Caudate nucleus (tissue), 63 donors: ENCODE measurements at places on chromosomes 16 and 17.

GRCh38 chr17:67576471-67577115, 141.1 kb upstream of the NOL11 start:
- no peak for DNase-seq

- no peak for DNase-seq
Measured at GRCh38 chr17:1742371-1743087, at the start of gene SERPINF2. Gene SERPINF2, plus strand, starts transcription at chr17:1742871. Its CDS starts 2,125 bp downstream, at chr17:1744996.

- DNase-seq, result no peak
Measured at GRCh38 chr17:83162035-83162745, 82.8 kb downstream of the METRNL start.

DNA sequence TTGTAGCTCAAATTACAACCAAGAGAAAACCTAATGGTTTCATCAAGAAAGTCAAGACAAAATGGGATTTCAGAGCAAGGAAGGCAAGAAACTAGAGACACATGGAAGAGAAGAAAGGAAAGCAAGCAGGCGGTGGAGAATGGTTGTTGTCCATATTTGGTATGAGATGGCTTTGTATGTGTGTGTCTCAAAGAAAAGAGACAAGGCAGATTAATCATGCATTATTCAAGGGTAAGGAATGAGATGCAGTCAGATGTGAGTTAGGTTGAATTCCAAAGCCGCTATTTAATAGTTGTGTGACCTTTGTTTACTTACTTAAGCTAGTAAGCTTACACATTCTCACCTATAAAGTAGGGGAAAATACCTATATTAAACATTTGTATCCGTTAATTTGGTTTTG, 1029.6 kb downstream of the CDH11 start:
- DNase-seq, result no peak

GRCh38 chr16:70162041-70162451, 11.5 kb upstream of the CLEC18C start:
- DNase-seq, result peak; percentile 65

- DNase-seq, result no peak
Measured at GRCh38 chr17:29933379-29933778, 3.4 kb upstream of the SSH2 start.

DNA sequence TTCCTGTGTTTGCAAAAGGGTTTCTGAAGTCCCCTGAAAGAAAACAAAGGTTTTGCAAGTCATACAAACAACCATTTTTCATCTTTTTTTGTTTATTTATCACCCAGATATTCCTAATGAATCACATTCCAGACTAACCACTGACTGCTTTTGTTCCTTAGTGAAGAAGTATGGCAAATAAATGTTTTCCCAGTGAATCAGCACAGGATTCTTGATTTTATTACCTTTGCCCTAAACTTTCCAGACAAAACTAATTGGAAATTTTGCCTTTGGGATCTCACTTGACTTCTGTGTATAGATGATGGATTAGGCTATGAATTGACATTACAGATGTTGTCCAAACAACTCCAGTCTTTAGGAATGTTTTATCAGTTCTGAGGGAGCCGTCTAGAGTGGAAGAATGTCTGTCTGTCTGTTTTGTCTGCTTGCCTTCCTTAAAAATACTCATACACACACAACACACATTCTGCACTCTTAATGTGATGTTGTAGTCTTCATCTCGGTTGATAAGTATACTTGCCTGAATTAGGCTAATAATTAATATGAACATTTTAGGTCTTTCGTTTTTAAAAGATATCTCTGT, 48.9 kb downstream of the VMP1 start:
- DNase-seq, result no peak

DNA sequence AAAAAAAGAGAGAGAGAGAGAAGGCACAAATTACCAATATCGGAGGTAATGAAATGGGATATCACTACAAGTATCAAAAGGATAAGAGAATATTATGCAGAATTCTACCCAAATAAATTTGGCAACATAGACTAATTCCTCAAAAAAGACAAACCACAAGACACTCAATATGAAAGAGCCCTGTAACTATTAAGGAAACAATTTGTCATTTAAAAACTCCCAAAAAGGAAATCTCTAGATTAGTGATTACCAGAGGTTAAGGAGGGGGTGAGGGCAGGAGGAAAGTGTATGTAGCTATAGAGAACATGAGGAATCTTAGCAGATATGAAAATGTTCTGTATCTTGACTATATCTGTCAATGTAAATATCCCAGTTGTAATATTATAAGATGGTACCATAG, 54.0 kb downstream of the CFDP1 start:
- no peak for DNase-seq

- DNase-seq, result no peak
Measured at GRCh38 chr16:963913-964312, 6.9 kb downstream of the LMF1 start.

DNA sequence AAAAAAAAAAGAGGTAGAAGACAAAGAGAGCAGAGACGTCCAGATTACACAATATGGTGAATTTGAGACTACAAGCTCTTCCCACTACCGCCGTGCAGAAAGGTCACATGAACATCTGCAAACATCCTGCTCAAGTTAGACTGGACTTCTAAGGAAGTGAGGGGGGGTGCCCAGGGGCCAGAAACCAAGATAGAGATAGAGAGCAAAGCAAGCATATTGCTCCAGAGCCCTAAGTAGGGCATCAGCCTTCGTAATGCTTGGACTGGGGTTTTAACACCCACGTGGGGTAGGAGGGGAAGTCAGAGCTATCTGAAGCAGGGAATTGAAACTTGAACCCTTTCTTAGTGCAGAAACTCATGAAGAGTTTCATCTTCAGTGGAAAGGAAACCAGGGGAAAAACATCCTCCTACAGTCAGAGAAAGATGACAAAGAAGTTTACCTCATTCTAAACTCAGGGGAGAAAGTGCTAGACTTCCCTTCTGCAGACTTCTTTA, 8.7 kb downstream of the CLEC19A start:
- no peak for DNase-seq

DNA sequence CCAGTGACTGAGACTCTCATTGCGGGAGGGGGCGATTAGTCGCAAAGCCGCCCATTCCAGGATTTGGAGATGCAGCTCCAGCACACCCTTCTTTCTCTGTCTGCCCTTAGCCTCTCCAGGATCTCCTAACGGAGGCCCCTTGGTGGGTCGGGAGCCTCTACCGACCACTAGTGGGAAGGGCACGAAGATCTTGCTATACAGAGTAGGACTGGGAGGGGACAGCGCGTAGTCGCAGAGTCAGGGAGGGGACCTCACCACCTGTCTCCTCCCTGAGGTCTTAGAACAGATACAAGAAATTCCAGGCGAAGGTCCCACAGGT, 588 bp upstream of the SMTNL2 start:
- DNase-seq, result no peak

DNA sequence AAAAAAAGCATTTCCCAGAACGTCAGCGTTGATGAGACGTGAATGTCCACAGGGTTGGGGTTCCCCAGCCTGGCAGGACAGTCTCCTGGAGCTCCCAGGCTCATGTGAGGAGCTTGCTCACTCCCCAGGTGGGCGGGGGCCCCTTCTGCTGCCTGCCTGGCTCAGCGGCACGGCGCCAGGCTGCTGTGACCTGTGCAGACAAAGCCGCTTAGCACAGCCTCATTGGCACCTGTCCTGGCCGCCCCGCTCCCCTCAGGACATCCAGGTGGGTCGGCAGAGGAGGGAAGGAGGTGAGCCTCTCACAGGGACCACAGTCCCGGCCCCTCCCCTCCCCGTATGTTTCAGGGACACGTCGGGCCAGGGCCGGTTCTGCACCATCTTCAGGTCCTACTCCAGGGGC, 12.9 kb upstream of the WFIKKN1 start:
- DNase-seq, result no peak

DNA sequence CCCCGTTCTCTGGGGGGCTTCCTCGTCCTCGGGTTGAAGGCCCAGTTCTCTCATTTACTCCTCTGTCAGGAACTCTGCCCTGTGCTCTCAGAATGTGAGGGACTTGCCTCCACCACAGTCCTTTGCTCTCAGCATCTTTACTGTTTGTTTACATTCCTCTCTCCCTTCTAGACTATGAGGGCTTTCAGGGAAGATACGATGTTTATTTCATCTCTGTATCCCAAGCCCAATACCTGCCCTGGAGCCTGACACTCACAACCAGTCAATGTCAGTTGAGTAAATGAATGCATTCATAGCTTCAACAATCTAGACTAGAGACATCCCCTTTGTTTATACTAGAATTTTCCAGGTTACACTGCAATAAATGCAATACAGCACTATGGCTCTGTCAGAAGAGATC, 409.6 kb upstream of the CDH11 start:
- DNase-seq, result no peak

- DNase-seq, result no peak
Measured at GRCh38 chr16:82972331-82972919, 345.7 kb downstream of the CDH13 start.

- DNase-seq, result no peak
Measured at GRCh38 chr17:4510618-4510941, 11.9 kb downstream of the SPNS2 start.

DNA sequence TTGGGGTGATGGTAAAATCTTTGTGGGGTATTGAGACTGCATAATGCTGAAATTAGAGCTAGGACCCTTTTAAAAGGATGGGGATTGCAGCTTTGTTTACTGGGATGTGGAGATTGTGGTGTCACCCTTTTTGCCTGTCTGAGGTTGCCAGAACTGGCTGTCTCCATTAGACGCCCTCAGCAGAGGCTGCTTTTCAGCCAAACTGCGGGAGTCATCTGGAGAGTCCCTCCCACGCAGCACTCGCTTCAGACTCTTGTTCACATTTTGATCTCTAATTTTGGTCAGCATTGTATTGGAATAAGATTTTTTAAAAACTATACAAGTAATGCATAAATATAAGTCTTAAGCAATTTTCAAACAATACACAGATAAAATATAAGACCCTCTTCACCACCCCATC, 27.9 kb upstream of the JPT2 start:
- no peak for DNase-seq

DNA sequence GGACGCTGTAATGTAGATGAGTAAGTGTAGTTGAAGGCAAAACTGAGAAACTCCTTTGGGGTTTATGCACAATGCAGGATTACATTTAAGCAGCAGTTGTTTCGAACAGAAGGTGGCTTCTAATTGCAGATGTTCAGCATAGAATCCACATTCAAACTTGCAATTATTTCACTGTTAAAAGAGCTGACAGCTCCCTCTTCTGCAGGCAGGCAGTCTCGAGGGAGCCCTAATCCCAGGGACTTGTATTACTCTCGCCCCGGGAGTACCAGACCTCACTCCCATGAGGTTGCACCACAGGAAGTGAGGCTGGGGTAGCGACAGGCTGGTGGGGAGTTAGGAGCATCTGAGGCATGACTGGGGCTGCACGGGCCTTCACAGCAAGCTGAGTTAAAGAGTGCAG, 484.3 kb upstream of the EEF2KMT start:
- DNase-seq, result no peak

GRCh38 chr17:39927929-39928857, 661 bp downstream of the LRRC3C start:
- DNase-seq, result no peak

- DNase-seq, result no peak
Measured at GRCh38 chr17:15256689-15257088, 8.4 kb downstream of the PMP22 start.

DNA sequence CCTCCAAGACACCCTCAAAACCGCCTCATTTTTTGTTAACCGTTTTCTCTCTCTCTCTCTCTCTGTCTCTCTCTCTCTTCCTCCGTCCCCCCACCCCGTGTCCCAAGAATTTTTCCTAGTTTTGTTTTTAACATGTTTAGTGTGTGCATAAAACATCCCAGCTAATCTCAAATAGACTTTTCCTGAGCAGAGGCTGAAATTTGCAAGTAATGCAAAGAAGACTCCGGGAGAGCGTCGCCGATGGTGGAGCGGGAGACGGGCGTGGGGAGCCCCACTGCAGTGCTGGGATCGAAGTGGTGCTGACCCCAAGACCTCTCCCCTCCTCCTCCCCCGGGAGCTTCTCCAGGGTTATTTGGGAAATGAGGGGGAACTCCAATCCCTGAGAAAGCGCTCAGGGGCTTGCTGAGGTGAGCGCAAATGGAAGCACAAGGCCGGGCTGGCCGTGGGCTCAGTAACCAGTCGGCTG, 4.7 kb upstream of the DLX4 start:
- DNase-seq, result no peak

DNA sequence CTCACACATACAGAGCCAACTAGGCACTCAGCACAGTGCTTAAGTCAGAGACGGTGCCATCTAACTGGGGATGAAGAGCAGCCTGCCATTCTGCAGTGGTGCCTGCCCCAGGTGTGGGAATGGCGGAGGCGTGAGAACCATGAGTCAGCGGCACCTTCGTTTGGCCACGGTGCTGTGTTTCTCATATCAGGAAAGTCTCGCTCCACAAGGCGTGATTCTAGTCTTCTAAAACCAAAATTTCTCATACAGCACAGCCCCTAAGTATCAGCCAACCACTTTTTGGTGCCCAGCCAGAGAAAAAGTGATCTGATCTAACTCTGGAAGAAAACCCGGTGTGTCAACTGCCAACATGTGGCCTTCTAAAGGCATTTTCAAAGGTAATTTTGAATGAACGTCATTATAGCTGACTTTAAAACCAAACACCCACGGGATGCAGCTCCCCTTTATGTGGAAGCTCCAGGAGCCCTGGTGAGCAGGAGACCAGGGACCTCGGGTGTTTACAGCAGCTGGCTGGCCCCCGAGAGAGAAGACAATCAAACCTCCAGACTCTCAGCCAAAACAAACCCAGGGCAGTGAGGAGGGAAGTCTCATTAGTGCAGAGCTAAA, 54.6 kb downstream of the ABCC12 start:
- DNase-seq, result no peak

- DNase-seq, result no peak
Measured at GRCh38 chr16:67517155-67517445, 11.5 kb upstream of the RIPOR1 start.

DNA sequence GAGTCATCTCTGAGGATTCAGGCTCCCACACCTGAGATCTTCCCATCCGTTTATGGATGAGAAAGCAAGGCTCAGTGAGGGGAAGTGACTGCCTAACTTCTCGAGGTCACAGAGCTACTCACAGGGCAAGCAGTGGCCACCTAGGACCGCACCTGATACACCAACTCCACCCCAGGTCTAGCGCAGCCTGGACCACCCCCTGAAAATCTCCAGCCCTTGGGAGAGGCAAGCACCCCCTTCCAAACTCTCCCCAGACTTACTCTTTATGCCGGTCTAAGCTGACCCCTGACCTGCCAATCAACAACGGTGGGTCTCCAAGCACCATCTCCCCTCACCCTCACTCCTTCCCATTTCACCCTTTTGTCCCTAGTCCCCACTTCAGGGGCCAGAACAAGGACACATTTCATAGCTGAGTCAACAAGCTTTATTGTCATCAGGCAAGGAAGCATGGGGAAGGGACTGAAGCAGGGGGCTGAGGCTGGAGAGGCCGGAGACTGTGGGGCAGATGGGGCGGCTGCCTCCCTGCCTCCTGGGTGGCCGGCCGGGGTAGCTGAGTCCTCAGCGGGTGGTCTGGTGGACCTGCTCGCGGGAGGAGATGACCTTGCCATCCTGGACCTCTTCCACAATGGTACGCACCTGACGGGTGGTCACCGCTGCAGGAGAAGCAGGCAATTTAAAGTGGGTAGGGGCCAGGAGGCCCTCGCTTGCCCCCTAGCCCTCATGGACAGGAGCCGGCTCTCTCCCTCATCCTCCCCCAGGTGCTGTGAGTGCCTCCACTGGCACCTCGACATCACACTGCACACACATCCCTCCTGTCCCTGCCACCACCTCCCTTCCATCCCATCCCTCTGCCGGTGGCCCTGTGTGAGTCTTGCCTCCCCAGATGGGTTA, 5.1 kb downstream of the KRT17 start:
- no peak for DNase-seq
